ENCODE measurements at places on chromosomes 5 and 9.

DNA sequence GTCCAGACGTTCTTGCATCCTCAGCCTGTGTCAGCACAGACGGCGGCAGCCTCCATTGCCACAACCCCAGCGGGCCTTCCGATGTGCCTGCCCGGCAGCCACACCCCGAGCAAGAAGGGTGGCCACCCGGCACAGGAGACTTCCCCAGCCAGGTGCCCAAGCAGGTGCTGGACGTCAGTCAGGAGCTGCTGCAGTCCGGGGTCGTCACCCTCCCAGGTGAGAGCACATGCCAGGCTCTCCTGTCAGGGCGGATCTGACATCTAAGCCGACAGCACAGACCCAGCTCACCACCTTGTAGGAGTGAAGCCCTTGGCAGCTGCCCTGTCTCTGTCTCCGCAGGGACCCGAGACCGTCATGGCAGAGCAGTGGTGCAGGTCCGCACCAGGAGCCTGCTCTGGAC lies 48.3 kb upstream of the LRRC14B start:
- DNase-seq = no peak

DNA sequence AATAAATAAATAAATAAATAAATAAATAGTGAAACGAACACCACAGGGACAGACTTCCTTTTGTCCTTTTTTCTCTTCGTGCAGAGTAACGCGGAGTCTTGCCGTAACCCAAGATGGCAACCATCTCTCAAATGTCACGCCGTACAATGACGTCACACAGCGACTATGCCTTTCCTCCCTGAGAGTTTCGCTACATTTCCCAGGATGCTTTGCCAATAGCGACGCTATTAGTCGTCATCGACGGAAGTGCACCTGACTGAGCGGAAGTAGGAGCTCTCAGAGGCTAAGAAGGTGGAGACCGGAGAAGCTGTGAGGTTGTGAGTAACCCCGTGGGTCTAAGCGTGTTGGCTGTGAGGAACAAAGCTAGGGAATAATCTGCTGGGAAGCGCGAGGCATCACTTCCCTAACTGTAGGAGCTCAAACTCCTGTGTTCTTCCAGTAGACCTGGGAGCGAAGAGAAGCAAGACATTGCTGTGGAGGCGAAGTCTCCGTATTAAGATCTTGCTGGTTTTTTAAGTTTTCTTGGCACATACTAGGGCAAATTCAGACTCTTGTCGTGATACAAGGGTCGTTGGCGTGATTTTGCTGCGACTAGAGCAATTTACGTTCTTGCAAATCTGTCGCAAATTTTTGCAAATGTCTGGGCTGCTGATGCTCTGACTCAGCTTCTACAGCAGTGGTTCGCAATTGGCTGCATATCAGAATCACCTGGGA lies at the start of gene TTC1:
Gene TTC1 (plus strand): TSS at position 263 of the 714 bp plus-strand sequence. CDS start 1,390 bp downstream, outside the sequence.
- peak; percentile 99 for DNase-seq

DNA sequence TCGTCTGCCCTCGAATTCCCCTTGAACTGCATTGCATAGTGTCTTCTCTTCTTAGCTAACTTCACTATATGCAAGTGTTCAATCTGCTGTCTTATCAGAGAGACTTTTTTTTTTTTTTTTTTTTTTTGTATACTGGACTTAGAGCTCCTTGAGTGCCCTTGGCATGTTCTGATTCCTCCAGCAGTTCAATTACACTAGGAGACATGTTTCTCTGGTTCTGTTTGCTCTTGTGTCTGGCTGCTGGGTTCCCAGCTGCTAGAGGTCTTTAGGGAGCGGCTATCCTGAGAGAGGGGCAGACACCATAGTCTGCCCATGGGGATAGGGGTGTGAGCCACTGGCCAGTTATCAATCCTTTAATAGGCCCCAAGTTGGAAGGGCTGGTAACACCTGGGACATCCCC lies 13.1 kb downstream of the OR2S2 start:
- no peak for DNase-seq

DNA sequence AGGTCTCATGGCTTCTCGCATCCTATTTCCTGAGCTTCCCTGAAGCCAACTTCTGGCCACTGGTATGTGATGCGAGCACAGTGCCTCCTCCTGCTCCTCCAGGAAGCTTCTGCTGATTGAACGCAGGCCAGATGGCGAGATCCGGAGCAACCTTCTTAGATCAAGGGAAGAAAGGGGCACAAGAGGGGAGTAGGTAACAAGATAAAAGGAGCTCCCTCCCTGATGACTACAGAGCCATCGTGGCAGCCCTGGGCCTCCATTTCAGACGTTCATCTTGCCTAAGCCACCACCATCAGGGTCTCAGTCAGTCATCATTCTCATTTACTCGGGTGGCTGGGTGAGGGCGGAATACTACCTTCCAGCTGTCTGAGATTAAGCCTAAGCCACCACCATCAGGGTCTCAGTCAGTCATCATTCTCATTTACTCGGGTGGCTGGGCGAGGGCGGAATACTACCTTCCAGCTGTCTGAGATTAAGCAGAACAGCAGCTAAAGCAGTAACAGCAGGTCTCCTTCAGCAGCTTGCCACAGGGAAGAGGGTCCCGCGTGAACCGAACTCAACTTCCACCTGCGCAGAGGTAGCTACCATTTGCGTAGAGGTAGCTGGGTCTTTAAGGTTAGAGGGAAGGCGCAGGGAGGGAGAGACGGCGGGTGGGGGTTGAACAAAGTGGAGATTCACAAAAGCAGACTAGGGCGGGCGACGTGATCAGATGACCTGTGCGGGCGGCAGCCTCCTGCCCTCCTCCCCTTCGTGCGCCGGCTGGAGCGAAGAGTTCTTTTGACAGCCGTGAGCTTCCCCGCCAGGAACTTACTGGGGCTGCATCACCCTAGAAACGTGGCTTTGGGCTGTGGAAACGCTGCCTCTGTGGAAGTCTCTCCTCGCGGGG lies 27.9 kb upstream of the MGAT1 start:
- peak; percentile 93 for DNase-seq

DNA sequence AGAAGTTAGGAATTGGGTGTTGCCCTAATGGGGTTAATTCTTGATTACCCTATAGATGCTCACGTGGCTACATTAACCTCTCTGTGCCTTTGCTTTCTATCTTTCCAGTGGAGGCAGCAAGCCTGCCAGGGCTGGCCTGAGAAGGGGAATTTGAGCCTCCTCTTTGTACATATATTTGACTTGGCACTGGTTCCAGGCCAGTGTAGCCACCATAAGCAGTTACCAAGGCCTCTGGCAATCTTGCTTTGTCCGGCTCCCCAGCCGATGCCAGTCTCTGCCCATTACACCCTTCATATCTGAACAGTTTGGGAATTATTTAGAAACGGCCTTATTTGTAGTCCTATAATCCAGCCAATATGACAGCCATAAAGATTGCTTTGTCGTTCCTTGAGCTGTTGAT lies 58.6 kb upstream of the PPARGC1B start:
- DNase-seq = no peak

GRCh38 chr5:152177626-152178349 lies 227.3 kb downstream of the NMUR2 start:
- DNase-seq = no peak

- DNase-seq = no peak
These were observed 1402.4 kb upstream of the NUDT12 start for GRCh38 chr5:104965006-104965405.

GRCh38 chr5:113294311-113295110 lies 140.3 kb downstream of the TSSK1B start:
- peak; percentile 66 for DNase-seq

DNA sequence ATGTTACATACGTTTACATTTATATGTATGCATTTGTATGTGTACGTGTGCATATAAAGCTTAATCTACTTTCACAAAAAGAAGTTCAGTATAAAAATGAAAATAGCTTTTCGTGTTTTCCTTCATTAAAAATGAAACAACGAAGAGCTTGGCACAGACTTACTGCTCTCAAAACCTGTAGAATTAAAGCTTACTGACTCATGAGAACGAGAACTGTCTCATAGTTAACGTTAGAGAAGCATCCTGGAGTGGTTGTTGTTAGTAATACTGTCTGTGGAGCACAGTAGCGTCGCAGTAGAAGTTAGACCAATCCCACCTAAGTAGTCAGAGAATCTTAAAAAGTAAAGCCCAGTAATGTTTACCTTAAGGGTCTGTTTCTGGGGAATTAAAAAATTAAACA lies 1.3 kb downstream of the MAT2B start:
- peak; percentile 5 for DNase-seq

DNA sequence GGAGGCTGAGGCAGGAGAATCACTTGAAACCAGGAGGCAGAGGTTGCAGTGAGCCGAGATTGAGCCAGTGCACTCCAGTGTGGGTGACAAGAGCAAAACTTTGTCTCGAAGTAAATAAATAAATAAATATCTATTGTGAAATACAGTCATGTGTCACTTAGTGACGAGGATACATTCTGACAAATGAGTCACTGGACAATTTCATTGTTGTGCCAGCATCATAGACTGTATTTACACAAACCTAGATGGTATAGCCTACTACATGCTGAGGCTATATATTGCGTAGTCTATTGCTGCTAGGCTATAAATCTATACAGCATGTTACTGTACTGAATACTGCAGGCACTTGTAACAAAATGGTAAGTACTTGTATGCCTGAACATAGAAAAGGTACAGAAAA lies 61.1 kb upstream of the CCL21 start:
- DNase-seq = peak; percentile 25

GRCh38 chr5:3386637-3387036 lies 209.0 kb upstream of the IRX1 start:
- no peak for DNase-seq

DNA sequence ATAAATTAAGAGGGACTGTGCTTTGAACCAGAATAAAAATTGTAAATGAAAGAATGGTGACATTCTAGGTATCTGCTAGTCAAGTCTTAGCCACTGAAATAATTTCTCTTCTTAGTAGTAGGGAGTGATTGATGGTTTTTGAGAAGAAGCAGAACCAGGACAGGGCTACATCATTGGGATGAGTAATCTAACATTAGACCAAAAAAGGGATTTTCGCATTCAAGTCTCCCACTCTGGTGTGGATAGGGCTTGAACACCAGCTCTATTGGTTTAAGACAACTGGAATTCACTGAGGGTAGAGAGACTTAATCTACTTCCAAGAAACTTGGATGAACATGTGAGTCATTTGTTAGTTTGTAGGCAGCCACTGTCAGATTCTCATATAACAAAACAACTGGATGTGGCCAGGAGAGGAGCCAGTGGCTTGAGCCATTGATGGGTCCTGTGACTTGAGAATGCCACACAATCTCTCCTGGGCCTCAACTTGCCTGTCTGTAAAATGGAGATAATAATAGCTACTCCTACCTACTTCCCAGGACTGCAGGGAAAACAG lies 16.6 kb downstream of the FAT2 start:
- no peak for DNase-seq

- peak; percentile 23 for DNase-seq
These were observed 1467.1 kb downstream of the FOXD4L5 start for GRCh38 chr9:63817622-63818518.

- DNase-seq = no peak
These were observed 13.3 kb upstream of the BTNL3 start for GRCh38 chr5:180975338-180975737.

- DNase-seq = no peak
These were observed 22.9 kb upstream of the SPATA31C2 start for GRCh38 chr9:88161144-88161543.

DNA sequence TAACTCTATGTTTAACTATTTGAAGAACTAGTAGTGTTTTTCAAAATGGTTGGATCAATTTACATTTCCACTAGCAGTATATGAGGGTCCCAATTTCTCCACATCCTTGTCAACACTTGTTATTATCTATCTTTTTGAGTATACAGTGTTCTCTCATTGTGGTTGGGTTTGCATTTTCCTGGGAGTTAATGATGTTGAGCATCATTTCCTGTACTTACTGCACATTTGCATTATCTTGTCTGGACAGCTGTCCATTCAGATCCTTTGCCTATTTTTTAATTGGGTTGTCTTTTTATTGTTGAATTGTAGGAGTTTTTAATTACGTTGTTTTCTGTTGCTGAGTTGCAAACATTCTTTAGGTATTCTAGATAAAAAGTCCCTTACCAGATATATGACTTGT lies 103.4 kb upstream of the LRRTM2 start:
- DNase-seq = no peak

DNA sequence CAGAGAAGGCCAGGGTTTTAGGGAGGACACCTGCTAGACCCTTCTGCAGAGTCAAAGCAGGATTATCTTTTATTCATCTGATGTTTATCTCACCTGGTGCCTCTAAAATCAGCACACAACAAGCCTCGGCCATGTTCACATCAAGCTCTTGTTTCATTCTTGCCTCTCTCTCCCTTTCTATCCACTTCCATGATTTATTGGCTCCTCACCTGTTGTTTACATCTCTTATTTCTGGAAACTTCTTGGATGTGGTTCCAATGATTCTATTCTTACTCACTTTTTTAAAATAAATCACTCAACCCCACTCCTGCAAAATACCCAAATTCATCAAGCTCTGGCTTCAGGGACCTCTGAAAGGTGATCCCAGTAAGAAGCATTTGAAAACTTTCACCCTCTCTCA lies 407.0 kb upstream of the KLF4 start:
- DNase-seq = no peak

DNA sequence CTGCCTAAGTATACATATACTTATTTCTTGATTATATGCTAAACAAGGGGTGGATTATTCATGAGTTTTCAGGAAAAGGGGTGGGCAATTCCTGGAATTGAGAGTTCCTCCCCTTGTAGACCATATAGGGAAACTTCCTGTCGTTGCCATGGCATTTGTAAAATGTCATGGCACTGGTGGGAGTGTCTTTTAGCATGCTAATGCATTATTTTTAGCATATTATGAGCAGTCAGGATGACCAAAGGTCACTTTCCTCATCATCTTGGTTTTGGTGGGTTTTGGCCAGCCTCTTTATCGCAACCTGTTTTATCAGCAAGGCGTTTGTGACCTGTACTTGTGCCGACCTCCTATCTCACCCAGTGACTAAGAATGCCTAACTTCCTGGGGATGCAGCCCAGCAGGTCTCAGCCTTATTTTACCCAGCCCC lies 80.9 kb downstream of the ALDH7A1 start:
- no peak for DNase-seq

- DNase-seq = no peak
These were observed 3.0 kb upstream of the IFNW1 start for GRCh38 chr9:21144603-21145002.

- no peak for DNase-seq
These were observed 96.5 kb upstream of the CAST start for GRCh38 chr5:96565582-96566265.

- no peak for DNase-seq
These were observed 743.8 kb downstream of the TAF11L14 start for GRCh38 chr5:18378066-18378465.

DNA sequence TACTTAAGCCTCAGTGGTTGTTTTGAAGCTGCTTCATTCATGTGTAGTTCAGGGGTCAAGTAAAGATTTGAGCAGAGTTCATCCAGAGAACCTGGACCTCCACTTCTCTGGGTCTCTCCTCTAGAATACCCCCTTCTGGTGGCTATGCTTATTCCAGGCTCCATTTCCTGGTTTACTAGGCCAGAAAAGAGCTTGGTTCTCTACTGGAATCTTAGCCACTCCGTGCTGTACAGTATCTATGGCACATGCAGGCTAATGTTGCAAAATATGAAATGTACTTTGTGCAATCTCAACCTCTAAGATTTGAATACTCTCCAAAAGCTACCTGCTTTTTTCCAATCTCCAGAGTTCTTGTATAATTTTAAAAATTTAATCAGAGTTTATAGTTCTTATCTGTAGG lies 17.4 kb upstream of the ZCCHC9 start:
- no peak for DNase-seq

GRCh38 chr5:141669520-141669919 lies 12.5 kb downstream of the ARAP3 start:
- peak; percentile 54 for DNase-seq

GRCh38 chr5:147918101-147918685 lies 11.9 kb upstream of the C5orf46 start:
- peak; percentile 14 for DNase-seq

- peak; percentile 58 for DNase-seq
These were observed 45.4 kb downstream of the SPATA31C2 start for GRCh38 chr9:88092797-88093331.

- peak; percentile 71 for DNase-seq
These were observed 162.7 kb downstream of the C9orf50 start for GRCh38 chr9:129458155-129458661.

All from suppressor macrophage (primary cell).